Fibroblast of skin of back (primary cell): ENCODE measurements at places on chromosomes 11 and 22.

DNA sequence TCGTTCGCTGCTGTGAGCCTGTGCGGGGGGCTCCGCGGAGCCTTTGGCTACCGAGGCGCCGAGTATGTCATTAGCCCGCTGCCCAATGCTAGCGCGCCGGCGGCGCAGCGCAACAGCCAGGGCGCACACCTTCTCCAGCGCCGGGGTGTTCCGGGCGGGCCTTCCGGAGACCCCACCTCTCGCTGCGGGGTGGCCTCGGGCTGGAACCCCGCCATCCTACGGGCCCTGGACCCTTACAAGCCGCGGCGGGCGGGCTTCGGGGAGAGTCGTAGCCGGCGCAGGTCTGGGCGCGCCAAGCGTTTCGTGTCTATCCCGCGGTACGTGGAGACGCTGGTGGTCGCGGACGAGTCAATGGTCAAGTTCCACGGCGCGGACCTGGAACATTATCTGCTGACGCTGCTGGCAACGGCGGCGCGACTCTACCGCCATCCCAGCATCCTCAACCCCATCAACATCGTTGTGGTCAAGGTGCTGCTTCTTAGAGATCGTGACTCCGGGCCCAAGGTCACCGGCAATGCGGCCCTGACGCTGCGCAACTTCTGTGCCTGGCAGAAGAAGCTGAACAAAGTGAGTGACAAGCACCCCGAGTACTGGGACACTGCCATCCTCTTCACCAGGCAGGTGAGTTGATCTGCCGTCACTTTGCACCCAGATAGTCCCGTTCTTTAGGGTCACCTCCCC, 1.0 kb downstream of the ADAMTS15 start:
- DNase-seq: no peak

GRCh38 chr22:38347944-38348750, 30.9 kb upstream of the CSNK1E start:
- DNase-seq: no peak

- DNase-seq: no peak
Measured at GRCh38 chr11:58028687-58029411, 1.9 kb upstream of the OR6Q1 start.

DNA sequence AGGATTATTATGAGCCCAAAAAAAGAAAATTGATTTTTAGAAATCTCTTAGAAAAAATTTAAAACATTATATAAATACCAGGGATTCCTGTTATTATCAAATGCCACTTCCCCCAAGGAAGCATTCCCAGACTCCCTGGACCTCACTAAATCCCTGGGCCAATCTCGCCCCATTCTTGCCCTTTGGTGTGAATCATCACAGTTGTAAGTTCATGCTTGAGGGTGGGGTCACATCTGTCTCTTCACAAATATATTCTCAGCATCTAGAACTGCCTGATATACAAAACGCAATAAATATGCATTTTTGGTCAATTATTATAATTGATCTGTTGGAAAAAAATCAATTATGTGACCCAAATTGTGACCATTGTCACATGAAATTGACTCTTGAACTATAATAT, 8.3 kb upstream of the OR4D6 start:
- DNase-seq: no peak

DNA sequence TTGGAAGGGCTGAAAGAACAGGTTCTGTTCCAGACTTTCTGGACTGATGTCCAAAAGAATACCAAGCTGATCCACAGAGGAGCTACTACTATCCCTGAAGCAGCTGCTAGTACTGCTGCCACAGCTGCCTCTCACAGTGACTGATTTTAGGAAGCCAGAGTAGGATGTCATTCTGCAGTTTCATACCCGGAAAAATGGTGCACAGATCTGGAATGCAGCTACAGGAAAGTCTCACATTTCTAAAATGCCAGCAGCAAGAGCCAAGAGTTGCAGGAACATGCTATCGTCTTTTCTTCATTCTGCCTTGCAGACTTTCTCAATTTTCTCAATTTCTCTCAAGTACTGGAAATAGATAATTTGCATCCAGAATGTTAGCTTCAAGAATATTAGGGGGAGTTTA, 19.4 kb upstream of the CCDC179 start:
- peak; percentile 79 for DNase-seq

- no peak for DNase-seq
Measured at GRCh38 chr22:43449205-43449830, 37.5 kb downstream of the MPPED1 start.

GRCh38 chr22:28141614-28142013, 222.6 kb upstream of the PITPNB start:
- DNase-seq: peak; percentile 79

GRCh38 chr22:17077255-17077654, 7.5 kb upstream of the IL17RA start:
- DNase-seq: peak; percentile 79

DNA sequence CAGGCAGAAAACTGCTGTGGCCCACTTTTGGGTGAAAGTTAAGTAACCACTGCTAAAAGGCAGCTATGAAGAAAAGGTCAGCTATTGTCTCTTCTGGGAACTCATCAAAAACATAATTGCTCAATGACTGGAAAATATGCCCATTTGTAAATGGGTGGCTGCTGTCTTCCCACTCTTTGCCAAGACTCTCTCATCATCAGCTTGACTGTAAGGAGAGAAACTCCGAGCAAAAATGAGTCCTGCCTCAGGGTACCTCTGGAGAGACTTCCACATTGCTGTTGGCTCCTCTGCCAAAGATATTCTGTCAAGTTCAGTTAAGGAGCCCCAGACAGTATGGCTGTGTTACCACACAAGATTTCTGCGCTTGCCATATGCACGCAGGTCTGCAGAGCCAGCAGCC, 138.7 kb downstream of the BBOX1 start:
- DNase-seq: no peak

- no peak for DNase-seq
Measured at GRCh38 chr11:2297623-2298030, 4.1 kb downstream of the C11orf21 start.

DNA sequence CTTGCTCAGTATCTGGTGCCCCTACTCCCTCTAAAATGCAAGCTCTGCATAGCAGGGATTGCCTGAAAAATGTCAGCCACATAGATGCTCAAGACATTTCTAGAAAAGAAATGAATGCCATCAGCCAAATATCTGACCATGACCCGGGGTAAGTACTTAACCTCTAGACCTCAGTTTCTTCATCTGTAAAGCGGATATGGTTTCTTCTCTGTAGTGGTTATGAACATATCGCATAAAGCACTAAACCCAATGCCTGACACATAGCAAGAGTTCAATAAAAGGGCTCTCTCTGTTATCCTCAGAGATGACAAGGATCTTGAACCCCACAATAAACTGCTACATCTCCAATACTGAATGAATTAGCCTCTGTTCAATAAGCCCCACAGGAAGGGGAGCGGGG, 122.6 kb downstream of the ABTB2 start:
- no peak for DNase-seq

- DNase-seq: no peak
Measured at GRCh38 chr22:49735901-49736421, 91.7 kb downstream of the BRD1 start.

- DNase-seq: no peak
Measured at GRCh38 chr11:44923115-44923514, 27.6 kb downstream of the TP53I11 start.

DNA sequence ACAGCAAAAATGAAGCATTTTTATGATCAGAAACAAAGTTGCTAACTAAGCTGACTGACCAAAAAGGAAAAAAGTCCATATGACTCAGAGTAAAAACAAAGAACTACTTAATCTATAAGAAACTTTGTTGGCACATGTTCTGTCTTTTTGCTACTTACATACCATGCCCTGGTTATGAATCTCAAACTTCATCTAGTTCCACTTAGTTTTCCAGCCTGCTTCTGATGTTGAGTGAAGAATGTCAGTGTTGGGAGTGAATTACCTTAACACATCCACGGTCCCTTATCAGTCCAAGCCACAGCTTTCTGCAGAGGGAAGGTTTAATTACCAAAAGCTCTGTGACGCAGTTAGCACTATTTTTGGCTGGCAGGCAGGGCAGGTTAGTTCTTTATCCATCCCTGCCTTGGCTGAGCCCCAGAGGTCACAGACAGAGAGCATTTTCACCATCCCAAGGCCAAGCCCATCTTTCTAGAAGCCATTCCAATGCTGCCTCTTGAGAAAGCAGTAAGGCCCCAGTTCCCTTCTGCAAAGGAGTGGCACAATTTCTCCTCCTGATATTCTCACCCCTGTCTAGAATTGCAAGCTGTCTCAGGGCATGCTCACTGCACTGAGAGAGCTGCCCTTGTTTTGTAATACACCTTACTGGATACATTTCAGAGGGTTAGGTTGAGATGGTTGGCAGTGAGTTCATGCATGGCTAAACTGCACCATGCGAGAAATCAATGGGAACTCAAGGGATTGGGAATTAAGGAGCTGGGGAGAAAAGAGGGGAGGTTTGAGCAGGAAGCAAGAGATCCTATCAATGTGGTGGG, 67.1 kb downstream of the SLC1A2 start:
- DNase-seq: peak; percentile 86

GRCh38 chr11:34613552-34614056, 7.3 kb upstream of the EHF start:
- DNase-seq: no peak

GRCh38 chr22:32562401-32562800, 87.8 kb downstream of the FBXO7 start:
- DNase-seq: peak; percentile 35

DNA sequence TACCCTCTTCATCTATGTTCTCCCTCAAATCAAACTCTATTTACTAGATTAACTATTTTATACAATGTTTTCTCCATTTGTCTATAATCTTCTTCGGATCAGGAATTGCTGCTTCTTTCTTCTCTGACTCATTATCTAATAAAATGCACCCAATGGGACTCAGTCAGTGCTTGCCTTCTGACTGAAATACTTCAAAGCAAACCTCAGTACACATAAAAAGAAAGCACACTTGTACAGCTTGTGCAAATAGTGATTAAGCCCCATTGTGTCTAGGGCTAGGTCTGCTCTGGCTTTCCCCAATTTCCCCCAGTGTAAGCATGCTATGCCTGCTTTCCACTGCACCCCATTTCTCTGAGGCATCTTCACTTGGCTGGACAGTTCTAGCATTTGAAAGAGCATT, 118.6 kb upstream of the C11orf87 start:
- DNase-seq: no peak

GRCh38 chr22:30186041-30186440, 60.5 kb downstream of the LIF start:
- no peak for DNase-seq

- DNase-seq: no peak
Measured at GRCh38 chr11:94675239-94675638, 92.9 kb upstream of the AMOTL1 start.

DNA sequence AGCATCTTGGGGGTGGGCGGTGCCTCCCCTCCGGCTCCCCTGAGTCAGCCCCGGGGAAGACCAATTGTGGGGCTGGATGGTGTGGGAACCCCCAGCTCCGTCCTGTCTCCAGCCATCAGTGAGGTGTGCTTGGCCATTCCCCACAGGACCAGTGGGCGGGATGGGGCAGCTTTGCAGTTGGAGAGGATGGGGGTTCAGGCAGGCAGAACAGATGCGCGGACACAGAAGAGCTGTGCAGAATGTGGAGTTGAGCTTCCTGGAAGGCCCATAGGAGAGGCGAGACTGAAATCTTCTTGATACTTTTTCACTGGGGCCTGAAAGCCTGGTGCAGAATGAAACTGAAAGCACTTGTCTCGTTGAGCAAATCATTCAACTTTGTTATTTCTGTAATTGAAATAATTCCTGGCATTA, 23.8 kb downstream of the PARVB start:
- DNase-seq: no peak

DNA sequence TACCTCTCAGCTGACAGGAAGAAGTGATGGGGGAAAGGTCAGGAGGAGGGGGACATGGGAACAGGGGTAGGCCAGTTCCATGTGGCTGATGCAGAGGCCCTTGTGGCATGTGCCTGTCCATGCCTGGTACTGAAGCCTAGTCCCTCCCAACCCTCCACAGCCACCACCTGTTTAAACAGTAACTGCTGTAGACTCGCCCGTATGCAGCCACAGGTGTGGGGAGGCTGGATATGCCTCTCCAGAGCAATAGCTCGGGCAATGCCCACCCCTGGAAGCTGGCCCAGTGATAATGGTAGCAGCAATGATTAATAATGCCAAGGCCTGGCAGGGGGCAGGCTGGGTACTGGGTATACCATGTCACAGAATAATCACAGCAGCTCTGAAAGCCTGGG, 2.3 kb downstream of the SMTN start:
- no peak for DNase-seq

- no peak for DNase-seq
Measured at GRCh38 chr11:8533332-8533731, 60.7 kb downstream of the STK33 start.

- no peak for DNase-seq
Measured at GRCh38 chr22:27473533-27473932, 328.0 kb downstream of the MN1 start.

DNA sequence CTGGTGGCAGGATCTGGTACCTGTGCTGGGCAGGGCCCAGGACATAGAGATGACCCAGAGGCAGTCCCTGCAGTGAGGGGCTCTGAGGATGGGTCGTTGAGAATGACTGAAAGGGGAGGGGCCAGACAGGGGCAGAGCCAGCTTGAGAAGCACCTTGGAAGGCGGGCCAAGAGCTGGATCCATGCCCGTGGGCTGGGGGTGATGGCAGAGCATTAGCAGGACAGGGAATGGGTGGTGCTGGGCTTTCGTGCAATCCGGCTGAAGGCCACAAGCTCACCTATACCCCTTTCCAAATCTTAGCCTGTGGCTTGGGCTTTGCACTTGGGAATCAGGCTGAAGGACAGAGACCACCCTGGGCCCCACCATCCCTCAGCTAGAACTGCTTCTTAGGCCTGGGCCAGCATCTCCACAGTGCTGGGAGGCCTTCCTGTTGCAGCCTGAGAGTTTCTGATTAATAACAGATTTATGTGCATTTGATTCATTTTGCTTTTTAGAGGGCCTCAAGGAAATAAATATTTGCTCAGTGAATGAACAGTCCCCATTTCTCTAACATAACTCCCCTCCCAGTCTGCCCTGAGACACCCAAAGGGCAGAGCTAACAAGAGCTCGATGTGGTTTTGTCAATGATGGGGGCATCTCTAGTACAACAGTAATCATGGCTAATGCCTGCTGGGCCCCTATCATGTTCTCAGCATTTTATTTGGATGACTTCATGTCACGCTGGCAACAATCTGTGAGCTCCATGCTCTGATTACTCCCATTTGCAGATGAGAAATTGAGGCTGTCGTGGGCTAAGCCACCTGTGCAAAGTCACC, 39.3 kb downstream of the RIBC2 start:
- DNase-seq: peak; percentile 87

DNA sequence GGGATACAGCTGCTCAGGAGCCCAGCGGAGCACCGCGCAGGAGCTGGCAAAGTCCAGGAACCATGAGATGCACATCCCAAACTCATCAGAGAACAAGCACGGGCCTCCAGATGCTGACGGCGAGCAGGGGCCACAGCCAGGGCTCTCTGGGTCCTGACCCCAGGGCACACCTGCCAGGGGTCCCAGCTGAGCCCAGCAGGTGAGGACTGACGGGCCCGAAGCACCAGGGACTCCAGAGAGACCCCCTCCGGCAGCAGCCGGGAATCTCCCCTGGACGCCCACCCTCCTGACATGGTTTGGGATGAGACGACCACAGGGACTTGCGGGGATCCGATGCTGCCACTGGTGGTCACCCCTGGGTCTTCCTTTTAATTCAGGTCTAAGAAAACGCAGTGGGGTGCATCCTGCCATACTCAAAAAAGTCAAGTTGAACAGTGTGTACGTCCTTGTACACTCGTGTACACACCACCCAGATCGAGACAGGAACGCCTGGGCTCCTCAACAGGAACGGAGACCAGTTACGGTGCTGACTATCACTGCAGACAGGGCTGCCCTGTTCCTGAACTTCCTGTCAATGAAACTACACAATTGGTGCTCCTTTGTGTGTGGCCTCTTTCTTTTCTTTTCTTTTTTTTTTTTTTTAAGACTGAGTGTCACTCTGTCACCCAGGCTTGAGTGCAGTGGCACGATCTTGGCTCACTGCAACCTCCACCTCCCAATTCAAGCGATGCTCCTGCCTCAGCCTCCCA, 21.9 kb downstream of the TTLL8 start:
- DNase-seq: no peak
